Activated naive CD8-positive, alpha-beta T cell treated with anti-CD3 and anti-CD28 coated beads, Interleukin-2, amount 50 U/mL, for 24 hours (primary cell): ENCODE measurements at places on chromosomes 3 and 15.

- DNase-seq, result no peak
Measured at GRCh38 chr15:49692514-49693090, 71.8 kb downstream of the DTWD1 start.

- no peak for DNase-seq
Measured at GRCh38 chr3:64203969-64204908, 21.0 kb downstream of the PRICKLE2 start.

GRCh38 chr3:17986348-17986816, 244.0 kb upstream of the TBC1D5 start:
- no peak for DNase-seq

DNA sequence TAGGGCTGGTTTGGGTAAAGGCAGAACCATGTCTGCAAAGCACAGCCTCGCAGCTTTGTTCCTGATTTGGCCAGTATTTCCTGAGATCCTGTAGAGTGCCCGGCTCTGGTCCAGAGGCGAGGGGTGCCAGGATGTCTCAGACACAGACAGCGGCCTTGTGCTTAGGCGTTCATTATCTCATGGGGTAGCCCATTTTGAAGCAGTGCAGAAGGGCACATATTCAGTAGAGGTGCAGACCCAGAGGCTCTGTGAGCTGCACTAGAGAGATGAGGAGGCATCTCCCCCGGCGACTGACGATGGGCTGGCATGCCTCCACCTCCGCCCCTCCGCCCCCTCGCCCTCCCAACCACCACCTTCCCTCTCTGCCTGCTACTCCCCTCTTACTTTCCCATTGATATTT, 170.3 kb downstream of the CHDH start:
- DNase-seq, result no peak

DNA sequence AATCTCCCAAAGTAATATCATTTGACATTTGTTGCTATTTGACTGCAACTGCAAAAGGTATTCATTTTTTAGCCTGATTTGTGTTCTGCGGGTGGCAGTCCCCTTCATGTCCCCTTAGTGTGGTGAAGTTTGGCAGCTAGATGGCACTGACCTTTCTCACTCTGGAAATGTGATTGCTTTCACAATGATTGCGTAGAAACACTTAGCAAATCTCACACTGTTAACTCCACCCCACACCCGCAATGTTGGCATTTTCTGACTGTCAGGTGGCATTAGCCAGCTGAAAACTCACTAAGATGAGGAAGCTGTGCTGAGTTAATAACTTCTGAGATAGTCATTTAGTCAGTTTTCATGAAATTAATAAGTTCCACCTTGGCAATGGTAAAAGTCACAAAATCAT, 76.9 kb downstream of the TRIM69 start:
- no peak for DNase-seq

DNA sequence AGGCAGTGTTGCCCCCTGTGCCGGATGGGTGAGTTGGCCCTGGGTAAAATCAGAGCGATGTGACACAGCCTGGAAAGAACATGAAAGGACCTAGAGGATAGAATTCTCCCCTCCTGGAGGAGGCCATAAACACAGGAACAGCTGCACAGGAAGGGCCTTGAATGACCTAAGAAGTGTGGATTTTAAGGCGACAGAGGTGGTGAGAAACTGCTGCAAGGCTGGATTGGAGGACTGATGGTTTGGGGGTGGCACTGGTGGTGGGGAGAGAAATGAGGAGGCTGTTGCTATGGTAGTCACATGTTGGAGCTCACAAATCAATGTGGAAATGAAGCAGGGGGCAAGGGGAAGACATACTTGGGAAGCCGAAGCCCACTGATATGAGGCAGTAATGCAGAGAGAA, 13.8 kb downstream of the XIRP1 start:
- no peak for DNase-seq

DNA sequence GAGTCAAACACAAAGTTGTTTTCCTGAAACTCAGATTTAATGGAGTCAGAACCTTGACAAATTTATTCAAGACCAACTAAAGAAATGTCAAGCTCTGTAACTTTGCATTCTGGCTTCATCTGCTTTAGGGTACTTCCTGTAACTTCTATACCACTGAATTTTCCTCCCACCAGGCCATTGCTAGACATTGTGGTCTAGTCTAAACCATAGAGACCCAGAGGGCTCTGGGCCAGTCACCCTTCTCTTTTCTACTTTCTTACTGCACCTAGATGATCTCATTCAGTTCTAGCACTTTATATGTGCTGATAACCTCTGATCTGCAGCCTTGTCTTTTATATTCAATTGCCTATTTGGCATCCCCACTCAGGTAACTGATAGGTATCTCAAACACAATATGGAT, 2.8 kb upstream of the OR5K1 start:
- DNase-seq, result no peak

DNA sequence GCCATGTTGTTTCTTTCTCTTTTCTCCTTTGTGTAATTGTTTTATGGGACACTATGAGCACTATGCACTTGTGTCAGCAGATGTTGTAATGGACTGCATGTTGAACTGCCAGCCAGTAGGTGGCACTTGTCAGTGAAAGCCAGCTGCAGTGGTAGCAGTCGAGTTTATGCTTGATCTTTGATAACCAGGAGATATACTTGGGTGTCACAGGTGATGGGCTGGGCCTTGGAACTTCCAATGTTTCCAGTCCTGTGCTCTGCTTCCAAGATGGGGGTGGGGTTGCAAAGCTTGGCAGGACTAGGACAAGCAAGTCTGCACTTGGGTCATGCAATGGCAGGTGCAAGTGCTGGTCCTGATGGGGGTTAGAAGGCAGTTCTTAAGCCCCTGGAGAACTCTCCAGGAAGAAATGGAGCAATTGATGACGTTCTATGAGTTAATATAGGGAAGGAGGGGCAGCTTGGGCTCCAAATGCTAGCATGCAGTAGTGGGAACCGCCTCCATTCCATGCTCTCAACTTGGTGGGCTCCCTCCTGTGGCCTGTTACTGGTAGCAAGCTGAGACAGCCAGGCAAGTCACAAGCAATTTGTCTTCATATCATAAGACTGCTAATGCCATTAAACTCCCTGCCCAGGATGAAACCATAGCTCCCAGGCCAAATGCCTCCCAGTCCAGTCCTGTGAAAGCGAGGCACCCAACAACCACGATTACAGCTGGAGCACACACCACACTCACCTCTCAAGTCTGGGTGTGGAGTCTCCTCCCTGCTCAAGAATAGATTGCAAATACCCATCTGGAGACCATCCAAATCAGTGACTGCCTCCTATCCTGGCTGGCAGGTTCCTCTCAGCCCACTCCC, 287.2 kb downstream of the CGGBP1 start:
- DNase-seq, result no peak

DNA sequence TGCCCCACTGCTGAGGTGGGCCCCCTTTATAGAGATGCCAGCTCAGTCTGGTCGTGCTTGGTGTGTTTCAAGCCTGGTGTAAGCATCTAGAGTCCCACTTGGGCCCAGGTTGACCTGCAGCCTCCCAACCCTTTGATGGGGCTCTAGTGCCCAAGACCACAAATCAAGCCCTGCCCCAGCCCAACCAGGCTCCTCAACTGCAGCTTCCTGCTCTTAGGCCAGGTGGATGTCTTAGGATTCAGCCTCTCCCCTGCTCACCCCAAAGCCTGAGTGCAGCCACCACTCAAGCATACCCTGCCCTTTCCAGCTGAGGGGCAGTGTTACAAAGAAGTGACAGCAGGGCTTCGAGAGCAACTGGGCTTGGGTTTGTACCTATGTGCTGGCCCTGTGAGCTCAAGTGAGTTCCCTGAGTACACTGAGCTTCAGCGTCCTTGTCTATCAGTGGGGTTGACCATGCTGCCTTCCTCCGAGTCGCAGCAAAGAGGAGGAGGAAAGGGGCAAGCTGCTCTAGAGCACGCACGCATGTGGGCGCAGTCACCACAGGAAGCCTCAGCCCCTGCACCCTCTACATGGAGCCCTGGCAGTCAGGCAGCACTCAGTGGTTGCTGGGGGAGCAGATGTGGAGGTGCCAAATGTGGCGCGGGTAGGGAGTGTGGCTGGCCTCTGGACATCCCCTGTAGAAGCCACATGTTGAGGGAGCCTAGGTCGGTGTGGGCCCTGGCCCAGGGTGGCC, 120.7 kb downstream of the EEFSEC start:
- no peak for DNase-seq

GRCh38 chr3:5344707-5345106, 157.2 kb downstream of the EDEM1 start:
- DNase-seq, result no peak

- DNase-seq, result no peak
Measured at GRCh38 chr3:55407426-55407820, 79.7 kb downstream of the WNT5A start.

- DNase-seq, result no peak
Measured at GRCh38 chr3:140954576-140954975, 12.9 kb downstream of the SLC25A36 start.

DNA sequence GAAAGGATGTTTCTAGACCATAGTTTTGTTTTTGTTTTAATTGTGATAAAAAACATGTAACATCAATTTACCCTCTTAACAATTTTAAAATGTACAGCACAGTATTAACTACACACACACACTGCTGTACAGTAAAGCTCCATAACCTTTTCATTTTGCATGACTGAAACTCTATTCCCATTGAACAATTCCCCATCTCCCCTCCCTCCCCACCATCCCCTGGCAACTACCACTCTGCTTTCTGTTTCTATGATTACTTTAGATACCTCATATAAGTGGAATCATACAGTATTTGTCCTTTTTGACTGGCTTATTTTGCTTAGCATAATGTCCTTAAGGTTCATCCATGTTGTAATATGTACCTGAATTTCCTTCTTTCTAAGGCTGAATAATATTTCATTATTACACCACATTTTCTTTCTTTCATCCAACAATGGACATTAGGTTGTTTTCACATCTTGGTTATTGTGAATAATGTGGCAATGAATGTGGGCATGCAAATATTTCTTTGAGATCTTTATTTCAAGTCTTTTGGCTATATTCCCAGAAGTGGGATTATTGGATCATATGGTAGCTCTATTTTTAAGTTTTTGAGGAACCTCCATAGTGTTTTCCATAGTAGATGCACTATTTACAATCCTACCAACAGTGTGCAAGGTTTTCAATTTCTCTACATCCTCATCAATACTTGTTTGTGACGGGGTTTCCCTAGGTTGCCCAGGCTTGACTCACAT, 10.7 kb downstream of the CHST14 start:
- DNase-seq, result no peak

DNA sequence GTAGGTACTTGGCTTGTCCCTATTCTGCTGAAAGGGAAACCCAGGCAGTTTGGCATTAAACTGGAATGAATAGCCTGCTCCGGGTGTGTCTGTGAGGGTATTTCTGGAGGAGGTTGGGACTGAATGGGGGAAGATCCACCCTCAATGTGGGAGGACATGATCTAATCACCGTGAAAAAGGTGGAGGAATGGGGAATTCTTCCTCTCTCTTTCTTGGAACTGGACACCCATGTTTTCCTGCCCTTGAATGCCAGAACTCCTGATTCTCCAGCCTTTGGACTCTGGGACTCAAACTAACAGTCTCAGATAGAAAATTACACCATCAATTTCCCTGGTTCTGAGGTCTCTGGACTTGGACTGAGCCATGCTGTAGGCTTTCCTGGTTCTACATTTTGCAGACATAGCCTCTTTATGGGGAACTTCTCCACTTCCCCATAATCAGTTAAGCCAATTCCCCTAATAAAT, 391.7 kb downstream of the EDEM1 start:
- DNase-seq, result no peak

DNA sequence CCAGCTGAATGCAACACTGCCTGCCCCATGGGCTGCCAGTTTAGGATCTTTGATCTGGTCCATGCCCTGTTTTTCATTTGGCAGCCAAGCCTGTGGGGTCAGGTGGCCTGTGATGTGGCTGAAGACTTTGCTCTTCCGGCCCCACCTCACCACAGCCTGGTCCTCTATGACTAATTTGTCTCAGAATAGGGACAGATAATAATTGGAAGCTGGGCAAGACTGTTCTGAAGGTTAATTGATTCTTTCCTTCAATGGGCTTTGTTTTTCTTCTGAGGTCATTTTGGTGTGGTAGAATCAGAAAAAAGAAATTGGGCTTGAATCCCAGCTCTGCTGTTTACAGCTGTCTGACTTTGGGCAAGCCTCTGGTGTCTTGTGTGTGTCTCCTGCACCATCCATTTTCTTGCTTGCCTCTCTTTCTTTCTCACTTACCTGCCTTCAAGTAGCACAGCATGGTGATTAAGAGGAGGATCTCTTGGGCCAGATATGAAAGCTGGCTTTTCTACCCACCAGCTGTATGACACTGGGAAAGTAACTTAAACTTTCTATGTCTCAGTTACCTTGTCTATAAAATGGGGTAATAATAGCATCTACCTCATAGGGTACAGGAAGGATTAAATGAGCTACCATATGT, 24.2 kb downstream of the ABHD2 start:
- no peak for DNase-seq

GRCh38 chr15:89179966-89180875, 41.2 kb downstream of the RLBP1 start:
- peak; percentile 70 for DNase-seq

- DNase-seq, result no peak
Measured at GRCh38 chr15:88799341-88799740, 3.9 kb upstream of the ACAN start.

DNA sequence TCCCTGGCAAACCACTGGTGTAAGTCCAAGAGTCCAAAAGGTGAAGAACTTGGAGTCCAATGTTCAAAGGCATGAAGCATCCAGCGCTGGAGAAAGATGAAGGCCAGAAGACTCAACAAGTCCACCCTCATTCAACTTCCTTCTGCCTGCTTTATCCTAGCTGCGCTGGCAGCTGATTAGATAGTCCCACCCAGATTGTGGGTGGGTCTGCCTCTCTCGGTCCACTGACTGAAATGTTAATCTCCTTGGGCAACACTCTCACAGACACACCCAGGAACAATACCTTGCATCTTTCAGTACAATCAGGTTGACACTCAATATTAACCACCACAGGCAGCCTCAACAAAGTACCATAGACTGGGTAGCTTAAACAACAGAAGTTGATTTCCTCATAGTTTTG, 245.9 kb upstream of the IGF1R start:
- no peak for DNase-seq

DNA sequence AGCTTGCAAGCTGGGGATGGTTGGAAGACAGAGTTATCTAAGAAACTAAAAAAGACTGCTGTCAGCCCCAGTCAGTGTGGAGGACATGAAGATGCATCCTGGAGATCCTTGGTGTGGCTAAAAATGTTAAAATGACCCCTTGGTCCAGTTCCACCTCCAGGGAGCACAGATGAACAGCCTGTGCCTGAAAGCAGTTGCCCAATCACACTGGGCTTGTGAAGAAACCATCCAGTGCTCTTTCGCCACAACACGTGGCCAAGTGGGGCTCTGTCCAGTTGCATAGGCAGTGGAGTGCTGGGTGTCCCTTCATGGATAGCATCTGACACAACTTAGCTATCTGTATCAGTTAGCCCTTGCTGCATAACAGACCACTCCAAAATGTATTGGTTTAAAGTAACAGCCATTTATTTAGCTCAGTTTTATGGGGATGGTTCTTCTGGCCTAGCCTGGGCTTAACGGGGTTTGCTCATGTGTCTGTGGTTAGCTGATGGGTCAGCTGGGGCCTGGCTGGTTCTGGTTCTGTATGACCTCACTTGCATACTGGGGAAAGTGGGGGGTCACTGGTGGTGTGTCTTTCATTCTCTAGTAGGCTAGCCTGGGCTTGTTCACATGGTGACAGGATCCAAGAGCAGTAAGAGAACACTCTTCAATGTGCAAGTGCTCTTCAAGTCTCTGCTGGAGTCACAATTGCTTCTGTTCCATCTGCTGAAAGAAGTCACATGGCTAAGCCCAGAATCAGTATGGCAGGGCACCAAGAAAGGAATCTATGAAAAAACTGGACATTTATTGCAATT, 226.2 kb downstream of the PDCD6IP start:
- DNase-seq, result no peak
